T-helper 17 cell (primary cell): ENCODE measurements at places on chromosomes 11 and 22. TPM values are rescaled to one million over a fixed set of nuclear protein-coding genes. Genes with fewer than 3 reads are reported as not detected.

Gene MS4A1
- total RNA-seq, result 27.9 TPM

Gene OR8B8
- total RNA-seq, result not detected

Gene GTPBP1
- 220 TPM for total RNA-seq

Gene NUP50
- 99.2 TPM for total RNA-seq

Gene GGTLC2
- not detected for total RNA-seq

Gene SOX6
- total RNA-seq, result not detected

Gene TTC36
- total RNA-seq, result not detected

Gene TMPRSS4
- total RNA-seq, result not detected

Gene APOBEC3A
- 0.70 TPM for total RNA-seq

Gene CREB3L1
- not detected for total RNA-seq

Gene CARNS1
- 7.5 TPM for total RNA-seq

Gene SMDT1
- total RNA-seq, result 43.7 TPM

Gene FXYD2
- total RNA-seq, result not detected

Gene HTR3B
- not detected for total RNA-seq

Gene RAB30
- total RNA-seq, result 47.7 TPM

Gene TMEM191C
- total RNA-seq, result 3.4 TPM

Gene CRACR2B
- total RNA-seq, result 0.47 TPM

Gene MISFA
- total RNA-seq, result 0.99 TPM

Gene INS
- total RNA-seq, result not detected

Gene HPS5
- total RNA-seq, result 12.8 TPM

Gene FAM181B
- total RNA-seq, result not detected

Gene HSCB
- 7.2 TPM for total RNA-seq

Gene LRRN4CL
- total RNA-seq, result not detected

Gene C11orf65
- total RNA-seq, result 1.7 TPM
